ENCODE measurements at places on chromosomes 1 and 21.

DNA sequence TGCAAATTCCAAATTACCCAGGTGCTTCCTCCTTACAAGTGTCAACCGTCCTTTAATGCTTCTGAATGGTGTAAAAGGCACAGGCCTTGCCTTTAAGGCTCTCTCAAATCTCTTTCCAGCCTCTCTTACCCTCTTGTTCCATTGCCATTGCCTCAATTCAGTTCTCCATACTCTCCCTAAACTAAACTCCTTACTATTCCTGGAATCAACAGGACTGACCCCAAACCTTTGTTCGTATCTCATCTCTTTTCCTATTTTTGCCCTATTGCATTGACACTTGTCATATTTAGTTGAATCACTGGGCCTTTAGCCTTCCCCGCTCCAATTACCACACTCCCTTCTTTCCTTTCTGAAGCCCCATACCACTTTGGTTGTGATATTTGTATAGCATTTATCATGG, 3.9 kb upstream of the CD55 start:
- no peak for DNase-seq

DNA sequence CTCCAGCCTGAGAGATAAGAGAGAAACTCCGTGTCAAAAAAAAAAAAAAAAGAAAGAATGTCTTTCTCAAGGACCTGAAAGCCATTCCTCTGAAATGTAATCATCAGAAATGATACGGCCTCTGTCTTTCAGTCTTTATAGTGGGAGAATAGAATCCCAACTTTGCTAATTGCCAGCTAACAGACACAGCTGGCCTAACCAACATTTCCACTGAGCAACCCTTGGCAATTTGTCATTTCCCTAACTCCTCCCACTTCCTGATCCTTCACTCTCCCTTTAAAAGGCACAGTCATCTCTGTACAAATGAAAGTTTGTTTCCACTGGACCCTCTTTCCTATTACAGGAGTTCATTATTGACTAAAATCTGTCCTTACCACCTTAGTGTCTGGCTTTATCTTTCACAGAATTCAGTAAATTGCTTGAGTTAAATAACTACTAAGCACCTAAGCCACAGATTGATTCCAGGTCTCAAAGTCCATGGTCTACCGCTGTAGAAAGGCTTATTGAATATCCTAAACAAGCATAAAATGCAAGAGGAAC, 4.3 kb upstream of the CBR1 start:
- DNase-seq, result no peak

DNA sequence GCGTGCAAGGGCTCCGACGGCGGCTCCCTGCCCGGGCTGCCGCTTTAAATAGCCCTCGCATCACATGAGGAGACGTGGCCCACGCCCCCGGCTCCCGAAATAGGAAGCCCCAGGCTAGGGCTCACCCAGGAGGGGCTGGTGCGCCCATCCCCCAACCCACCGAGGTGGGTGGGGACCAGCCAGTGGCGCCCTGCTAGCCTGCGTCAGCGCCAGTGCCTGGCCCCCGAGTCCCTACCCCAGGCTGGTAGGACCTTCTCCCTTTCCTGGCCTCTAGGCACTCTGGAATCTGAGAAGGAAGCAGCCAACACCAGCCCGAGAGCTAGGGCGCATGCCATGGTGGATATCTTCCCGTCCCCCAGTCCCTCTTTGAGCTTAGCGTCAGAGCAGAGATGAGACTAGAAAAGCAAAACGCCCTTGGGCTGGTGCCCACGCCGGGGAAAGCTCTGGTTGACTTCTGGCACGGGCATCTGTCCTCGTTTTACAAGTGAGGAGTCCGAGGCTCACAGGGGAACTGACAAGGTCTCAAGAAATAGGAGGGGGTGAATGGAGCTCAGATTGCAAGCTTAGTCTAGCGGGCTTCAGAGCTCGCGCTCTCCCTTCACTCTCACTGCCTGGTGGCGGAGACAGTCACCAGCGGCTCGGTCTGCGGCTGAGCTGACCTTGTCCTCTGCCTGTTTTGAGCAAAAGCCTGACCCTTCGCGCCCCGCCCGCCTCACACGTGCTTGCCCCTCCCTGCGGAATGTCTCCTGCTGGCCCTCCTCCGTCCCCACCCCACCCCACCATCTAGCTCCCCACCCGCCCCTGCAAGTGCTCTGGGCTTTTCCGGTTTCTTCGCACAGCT, at the start of gene FABP3:
Gene FABP3, minus strand, starts transcription at position 21 of the 841 bp plus-strand sequence. CDS start 62 bp downstream, outside the sequence.
- DNase-seq, result peak; percentile 91

DNA sequence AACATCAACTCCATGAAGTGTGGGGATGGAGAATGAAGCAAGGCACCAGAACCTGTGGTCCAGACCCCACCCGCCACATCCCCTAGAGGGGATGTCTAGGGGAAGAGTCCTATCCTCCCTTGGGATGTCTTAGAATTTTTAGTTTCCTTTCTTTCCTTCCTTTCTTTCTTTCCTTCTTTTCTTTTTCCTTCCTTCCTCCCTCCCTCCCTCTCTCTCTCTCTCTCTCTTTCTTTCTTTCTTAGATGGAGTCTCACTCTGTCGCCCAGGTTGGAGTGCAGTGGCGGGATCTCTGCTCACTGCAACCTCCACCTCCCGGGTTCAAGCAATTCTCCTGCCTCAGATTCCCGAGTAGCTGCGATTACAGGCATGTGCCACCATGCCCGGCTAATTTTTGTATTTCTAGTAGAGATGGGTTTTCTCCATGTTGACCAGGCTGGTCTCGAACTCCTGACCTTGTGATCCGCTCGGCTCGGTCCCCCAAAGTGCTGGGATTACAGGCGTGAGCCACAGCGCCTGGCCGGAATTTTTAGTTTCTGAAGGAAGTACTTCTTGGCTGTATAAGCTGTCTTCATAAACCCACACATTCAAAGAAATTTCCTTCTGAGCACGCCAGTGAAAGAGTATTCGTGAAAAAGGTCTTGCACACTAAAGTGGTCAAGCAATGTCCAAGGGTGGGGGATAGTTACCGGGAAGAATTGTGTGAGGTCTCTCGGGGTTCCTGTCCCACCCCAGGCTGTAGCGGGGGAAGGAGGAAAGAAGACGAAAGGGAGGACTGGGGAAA, 20.8 kb upstream of the LEFTY2 start:
- no peak for DNase-seq

DNA sequence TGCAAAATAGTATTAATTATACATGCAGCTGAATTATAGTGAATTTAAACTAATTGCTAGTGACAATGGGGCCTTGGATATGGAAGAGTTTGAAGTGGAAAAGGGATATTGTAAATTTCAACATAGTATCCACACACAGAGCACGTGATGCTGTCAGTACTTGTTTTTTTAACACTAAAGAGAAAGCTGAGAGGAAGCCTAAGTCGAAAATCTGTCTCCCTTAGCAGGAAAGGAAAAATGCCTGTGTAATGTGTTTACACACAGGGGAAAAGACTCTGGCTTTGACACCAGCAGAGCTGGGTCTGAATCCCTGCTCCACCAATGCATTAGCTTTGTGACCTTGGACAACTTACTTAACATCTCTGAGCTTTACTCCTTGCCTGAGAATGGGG, 42.6 kb downstream of the PCSK9 start:
- no peak for DNase-seq

GRCh38 chr21:28690196-28690595, 302.5 kb downstream of the LTN1 start:
- DNase-seq, result no peak

DNA sequence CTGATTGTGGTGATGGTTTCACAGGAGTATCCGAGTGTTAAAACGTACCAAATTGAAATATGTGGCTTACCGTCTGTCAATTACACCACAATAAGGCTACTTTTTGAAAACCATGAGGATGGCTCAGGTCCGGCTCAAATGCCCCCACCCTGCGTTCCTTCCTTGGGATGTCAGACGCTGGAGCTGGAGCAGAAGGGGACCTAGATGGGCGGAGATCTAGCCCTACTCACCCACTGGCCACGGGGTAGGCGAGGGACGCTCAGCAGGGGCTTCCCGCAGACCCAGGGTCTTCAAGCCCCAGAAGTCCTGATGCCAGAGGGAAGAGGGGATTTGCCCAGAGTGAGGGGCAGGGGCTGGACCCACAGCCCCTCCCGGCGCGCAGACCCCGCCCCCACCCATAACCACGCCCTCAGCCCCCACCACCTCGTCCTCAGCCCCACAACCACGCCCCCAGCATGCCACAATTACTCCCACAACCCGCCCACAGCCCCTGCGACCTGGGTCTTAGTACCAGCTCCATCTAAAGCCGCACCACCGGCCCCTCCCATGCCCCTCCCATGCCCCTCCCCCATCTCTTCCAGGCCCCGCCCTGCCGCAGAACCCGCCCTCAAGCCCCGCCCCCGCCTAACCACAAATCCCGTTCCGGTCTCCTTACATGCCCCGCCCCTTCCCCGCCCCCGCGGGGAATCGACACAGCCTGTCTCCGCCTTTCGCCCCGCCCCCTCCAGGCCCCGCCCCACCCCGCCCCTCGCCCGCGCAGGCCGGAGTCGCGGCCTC, at the start of gene LRRC3:
Gene LRRC3, plus strand, starts transcription at position 764 of the 777 bp plus-strand sequence. CDS start 1,135 bp downstream, outside the sequence.
- DNase-seq, result peak; percentile 97

GRCh38 chr1:11487196-11487751, 8.3 kb downstream of the DISP3 start:
- DNase-seq, result no peak

- DNase-seq, result peak; percentile 57
These were observed 3.1 kb downstream of the ESPN start for GRCh38 chr1:6427441-6428390.

GRCh38 chr1:200962631-200963030, 60.9 kb downstream of the KIF21B start:
- DNase-seq, result no peak

DNA sequence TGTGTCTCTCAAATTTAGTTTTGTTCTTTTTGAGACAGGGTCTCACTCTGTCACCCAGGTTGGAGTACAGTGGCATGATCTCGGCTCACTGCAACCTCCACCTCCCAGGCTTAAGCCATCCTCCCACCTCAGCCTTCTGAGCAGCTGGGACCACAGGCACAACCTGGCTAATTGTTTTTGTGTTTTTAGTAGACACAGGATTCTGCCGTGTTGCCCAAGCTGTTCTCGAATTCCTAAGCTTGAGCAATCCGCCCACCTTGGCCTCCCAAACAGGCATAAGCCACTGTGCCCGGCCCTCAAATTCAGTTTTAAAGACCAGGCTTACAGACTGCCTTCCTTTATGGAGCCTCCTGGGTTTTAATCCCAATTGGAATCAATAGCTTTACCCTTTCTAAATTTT, 83.7 kb upstream of the SELENON start:
- no peak for DNase-seq

GRCh38 chr1:115706587-115707425, 61.7 kb downstream of the CASQ2 start:
- DNase-seq, result peak; percentile 71

- DNase-seq, result no peak
These were observed 231.9 kb upstream of the JUN start for GRCh38 chr1:59015708-59016107.

DNA sequence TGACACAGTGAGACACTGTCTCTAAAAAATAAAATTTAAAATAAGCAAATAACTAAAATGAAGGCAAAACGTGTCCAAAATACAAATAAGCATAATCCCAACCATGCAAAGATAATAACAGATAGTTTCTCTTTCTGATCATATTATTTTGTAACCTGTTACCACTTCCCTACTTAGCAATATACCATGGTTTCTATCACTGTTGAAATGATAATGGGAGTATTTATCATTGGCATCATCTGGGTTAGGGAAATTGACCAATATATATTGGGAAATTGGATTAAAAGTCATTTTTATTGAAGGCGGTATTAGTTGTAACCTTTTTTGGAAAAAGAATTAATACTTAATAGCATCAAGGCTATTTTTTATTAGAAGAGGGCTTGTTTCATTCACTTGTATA, 47.0 kb downstream of the USP25 start:
- DNase-seq, result no peak

DNA sequence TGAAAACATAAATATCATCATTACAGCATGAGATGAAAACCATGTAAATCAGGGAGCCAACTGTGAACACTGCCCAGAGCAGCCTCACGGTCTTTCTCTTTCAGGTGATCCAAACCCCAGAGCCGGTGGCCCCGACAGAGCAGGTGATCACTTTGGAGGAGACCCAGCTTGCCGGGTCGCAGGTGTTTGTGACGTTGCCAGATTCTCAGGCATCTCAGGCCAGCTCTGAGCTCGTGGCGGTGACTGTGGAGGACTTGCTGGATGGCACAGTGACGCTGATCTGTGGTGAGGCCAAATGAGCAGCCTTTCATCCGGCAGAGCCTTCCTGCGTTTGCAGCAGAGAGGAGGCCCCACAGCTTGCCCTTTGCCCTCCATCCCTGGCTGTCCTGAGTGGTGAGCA, 37.2 kb upstream of the EPHA8 start:
- no peak for DNase-seq

DNA sequence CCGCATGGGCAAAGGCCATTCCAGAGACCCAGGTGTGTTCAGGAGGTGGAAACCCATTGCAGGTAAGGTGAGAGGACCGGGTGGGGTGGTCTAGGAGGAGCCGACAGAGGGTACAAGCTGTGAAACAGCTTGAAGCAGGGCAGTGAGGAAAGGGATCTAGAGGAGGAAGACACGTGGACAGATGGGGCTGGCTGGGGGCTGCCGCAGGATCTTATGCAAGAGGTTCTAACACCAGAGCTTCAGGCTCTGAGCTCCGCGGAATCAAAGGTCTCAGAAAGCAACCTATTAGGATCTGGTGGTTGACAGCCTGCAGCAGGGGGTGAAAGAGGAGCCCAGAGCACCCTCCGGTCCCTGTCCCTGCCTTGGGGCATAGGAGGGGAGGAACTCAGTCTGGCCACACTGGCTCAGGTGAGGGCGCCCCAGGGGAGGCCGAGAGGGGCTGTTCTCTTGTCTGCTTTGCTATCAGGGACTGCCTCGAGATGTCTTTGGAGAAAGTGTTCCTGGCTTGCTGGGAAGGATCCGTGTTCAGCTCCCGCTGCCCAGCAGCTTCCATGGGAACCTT, 1.9 kb downstream of the TFF1 start:
- DNase-seq, result no peak

- peak; percentile 6 for DNase-seq
These were observed 68.9 kb downstream of the SLC9A1 start for GRCh38 chr1:27086026-27086425.

GRCh38 chr1:242522304-242522945, 2.1 kb downstream of the PLD5 start:
- DNase-seq, result no peak

- DNase-seq, result no peak
These were observed 51.4 kb upstream of the S1PR1 start for GRCh38 chr1:101185421-101185820.

- no peak for DNase-seq
These were observed 959 bp downstream of the PADI6 start for GRCh38 chr1:17372955-17373354.

DNA sequence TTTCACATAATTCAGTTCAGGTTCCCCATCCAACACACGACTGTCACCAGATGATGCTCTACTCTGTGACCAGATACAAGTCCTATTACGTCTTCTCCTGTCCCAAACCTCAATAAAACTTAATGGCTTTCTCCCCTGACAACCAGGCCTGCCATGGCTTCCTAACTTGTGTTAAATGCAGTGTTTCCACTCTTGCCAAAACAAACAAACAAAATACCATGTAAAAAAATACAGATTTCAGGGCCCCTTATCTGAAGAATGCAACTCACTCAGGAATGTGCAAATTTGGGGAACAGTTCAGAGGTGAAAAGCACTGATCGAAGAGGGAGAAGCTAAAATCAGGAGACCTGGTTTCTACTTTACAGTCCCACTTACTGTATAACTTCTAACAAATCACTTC, 863 bp upstream of the NUF2 start:
- no peak for DNase-seq

Measured in kidney (tissue), 22 donors.